ENCODE measurements at places on chromosomes 12 and 14. TPM values are rescaled to one million over a fixed set of nuclear protein-coding genes. Genes with fewer than 3 reads are reported as not detected.
A peak's percentile ranks its signal among the peaks of the same experiment; 100 is the strongest.

- DNase-seq: peak; percentile 4
Observed at GRCh38 chr12:26373606-26374495, 178.5 kb downstream of the SSPN start.

- no peak for DNase-seq
Observed at GRCh38 chr12:125159702-125160101, 94.5 kb downstream of the AACS start.

- DNase-seq: no peak
Observed at GRCh38 chr14:102630405-102630804, 38.0 kb downstream of the RCOR1 start.

- no peak for DNase-seq
Observed at GRCh38 chr12:46064548-46064947, 74.2 kb upstream of the SCAF11 start.

- DNase-seq: peak; percentile 35
Observed at GRCh38 chr12:89883630-89884389, 175.2 kb upstream of the ATP2B1 start.

- no peak for DNase-seq
Observed at GRCh38 chr14:56798447-56799342, 11.6 kb downstream of the OTX2 start.

- no peak for DNase-seq
Observed at GRCh38 chr12:11953523-11953922, 117.2 kb upstream of the BCL2L14 start.

GRCh38 chr12:76236640-76237039 is 111.6 kb downstream of the BBS10 start:
- peak; percentile 74 for DNase-seq

DNA sequence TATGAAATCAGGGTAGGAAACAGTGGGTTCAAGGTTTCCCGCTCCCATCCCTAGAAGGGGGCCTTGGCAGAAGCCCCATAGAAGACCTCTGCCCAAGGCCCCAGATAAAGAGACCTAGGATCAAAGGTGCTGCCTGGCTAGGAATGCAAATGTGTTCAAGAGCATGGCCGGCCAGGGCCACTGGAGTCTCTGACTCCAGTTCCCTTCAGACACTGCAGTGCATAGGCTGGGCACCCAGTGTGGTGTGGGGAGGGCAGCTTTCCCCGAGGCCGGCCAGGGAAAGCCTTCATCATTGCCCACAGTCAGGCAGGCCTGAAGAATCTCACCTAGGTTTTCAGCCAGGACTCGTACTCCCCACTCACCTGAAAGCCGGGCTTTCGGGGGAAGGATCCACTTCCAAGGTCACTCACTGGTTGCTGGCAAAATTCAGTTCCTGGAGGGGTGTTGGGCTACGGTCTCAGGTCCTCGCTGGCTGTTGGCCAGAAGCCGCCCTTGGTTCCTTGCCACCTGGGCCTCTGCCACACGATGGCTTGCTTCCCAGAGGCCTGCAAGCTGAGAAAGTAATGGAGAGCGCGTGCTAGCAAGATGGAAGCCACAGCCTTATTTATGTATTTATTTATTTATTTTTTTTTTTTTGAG is 9.7 kb upstream of the PEBP1 start:
- no peak for DNase-seq

DNA sequence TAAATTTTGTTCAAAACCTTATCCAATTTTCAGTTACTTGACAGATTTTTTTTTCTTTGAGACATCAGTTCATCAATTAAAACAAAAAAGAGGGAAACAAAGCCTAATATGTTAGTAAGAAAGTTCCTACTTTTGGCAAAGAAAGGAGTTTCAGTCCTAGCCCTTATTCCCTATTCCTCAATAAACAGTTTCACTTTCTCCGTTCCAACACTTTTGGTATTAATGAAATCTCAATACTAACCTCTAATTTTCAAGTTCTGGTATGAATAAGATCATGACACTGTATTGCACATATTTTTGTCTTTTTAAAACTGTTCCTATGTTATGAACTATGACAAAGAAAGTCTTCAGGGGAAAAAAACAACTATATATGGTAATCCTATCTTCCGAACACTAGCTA is 48.4 kb downstream of the RPS6KA5 start:
- no peak for DNase-seq

DNA sequence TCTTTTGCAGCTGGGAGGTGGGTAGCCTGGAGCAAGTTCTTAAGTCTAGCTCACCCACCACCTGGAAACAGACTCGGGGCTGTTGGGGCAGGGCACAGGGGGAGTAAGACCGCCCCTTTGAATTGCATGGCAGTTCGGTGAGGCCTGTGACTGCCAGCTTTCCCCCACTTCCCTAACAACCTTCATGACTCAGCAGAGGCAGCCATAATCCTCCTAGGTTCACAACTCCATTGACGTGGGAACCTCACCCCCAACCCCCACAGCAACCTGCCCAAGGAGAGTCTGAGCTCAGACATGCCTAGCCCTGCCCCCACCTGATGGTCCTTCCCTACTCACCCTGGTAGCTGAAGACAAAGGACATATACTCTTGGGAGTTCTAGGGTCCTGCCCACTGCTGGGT is 87.4 kb downstream of the NELL2 start:
- DNase-seq: no peak

GRCh38 chr12:100473716-100474150 is at the start of gene NR1H4:
NR1H4 (plus strand) TSS chr12:100473866; CDS start chr12:100493324, 19,458 bp downstream.
- peak; percentile 72 for DNase-seq

- peak; percentile 85 for DNase-seq
Observed at GRCh38 chr12:570921-571794, 92.1 kb downstream of the NINJ2 start.

- no peak for DNase-seq
Observed at GRCh38 chr12:79294590-79294989, 396.2 kb downstream of the PAWR start.

DNA sequence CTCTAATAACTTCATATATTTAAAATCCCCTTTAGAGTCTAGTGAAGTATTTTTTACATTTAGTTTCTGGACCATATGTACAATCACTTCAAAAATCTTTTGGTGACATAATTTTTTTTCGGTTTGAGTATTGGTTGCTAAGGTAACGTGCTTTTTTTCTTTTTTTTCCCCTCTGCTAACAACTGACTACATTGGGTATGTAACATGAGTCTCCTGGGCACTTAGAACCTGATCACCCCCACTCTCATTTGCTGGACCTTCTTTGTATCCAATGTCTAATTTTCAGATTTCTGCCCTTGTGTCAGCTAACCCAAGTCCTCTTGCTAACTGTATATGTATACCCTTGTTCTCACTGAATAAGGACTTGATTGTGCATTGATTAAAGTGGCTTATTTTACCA is 592.9 kb upstream of the FLRT2 start:
- DNase-seq: no peak

- no peak for DNase-seq
Observed at GRCh38 chr14:97077687-97078086, 280.5 kb downstream of the VRK1 start.

DNA sequence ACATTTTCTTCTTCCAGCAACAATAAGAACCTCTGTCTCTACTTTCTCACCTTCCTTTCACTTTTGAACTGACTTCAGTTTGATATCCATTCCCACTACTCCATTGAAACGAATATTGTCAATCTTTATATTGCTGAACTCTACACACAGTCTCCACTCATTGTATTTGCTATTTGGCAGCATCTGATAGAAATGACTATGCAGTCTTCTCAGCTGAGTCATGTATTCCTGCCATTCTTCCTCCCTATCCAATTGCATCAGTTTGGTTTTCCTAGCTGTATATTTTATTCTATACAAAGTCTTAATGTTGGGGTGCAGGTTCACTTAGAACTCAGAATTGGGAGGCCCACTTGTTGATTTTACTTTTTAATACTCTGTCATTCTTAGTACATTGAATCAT is 107.5 kb upstream of the CPNE8 start:
- DNase-seq: no peak

DNA sequence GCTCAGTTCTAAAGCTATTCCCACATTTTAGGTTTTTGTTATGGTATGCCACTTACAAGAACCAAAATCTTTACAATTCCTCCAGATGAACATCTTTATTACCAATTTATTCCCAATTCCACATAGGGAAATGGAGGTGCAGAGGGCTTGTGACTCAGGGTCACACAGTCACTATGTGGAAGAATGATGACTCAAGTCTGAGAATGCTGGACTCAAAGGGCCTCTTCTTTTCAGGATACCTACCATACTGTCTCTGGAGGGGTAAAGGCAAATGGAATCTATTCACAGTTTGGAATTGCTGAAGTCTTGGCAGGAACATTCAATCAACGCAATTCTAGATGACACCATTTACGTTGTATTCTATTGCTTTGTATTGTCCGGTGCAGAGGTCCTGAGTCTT is 48.2 kb upstream of the MANSC4 start:
- DNase-seq: peak; percentile 44

DNA sequence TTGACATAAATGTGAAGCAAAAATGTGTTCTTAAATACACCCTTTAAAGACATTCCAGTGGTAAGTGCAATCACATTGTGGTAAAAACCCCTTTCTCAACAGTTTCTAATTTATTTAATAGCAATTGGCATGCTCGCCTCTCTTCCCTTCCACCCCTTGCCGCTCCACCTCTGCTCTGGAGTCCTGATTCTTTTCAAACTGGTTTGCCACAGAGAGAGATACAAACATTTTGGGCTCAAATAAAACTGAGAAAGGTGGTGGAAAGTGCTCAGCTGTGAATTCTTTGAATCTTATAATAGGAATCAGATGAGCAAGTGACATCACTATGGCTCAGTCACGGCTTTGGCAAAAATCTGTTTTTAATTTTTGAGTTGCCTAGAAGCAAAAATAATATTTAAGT is 993.9 kb downstream of the GALC start:
- DNase-seq: no peak

DNA sequence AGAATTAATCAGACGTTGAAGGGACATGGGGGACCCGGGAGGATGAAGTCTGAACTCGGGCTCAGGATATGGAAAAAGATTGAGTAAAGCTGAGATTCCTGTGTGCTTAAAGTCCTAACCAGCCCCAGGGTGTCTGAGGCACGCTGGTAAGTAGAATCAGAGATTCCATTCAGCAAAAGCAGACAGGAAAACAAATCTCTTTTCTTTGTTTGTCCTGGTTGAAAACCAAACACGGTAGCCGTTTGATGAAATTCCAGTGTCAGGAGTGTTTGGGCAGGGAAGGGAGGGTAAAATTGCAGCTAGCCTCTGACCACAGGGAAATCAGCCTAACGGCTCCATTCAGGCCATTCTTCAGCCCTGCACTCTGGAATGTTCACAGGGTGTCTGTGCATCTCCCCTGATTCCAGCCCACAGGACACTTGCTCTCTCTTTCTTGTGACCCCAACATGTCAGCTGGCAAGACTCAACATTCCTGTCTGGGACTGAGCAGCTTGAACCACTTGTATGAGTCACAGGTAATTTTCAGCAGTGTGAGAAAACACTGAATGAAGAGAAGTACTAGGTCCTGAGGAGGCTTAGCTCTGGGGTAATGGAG is 31.0 kb downstream of the NINJ2 start:
- peak; percentile 86 for DNase-seq

GRCh38 chr14:81067156-81067555 is 111.7 kb downstream of the TSHR start:
- DNase-seq: no peak

- no peak for DNase-seq
Observed at GRCh38 chr12:32788405-32788804, 32.7 kb upstream of the YARS2 start.

DNA sequence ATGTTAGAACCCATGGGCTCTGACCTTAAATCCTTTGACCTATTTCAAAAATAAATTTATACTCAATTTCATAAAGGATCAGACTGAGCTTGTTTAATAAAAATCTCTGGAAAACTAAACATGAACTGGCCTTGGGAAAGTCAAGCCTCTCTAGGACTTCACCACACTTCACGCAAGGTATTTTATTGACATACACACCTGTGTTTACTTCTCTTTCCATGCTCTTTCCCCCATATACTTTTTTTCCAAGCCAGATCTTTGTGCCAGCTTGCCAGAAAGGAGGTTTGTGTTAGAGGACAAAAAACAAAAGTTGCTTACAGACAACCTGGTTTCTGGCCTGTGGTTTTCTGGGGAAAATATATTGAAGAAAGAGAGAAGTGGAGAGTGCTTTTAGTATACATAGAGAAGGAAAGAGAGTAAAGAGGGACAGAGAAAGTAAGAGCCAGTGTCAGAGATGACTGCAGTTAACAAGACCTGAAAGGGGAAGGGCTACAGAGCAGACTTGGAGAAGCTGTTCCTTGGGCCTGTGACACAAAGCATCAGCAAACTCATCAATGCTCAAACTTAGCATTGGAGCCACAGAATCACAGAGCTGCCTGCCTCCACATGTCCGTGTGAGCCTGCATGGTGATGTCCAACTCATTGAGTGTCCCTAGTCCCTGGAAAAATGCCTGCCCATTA is 77.3 kb upstream of the TMTC2 start:
- DNase-seq: no peak

DNA sequence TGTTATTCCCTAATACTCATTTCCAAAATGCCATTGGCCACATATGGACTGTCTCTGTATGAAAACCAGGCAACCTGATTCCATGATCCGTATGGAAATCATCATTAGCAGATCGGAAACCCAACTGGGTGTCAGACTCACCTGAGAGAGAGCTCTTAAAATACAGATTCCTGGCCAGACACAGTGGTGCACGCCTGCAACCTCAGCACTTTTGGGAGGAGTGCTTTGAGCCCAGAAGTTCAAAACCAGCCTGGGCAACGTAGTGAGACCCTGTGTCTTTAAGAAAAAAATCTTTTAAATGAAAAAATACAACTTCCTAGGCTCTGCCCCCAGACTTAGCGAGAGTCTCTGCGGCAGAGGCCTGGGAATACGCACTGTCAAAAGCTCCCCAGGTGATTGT is 37.4 kb downstream of the PLXNC1 start:
- no peak for DNase-seq

GRCh38 chr12:28369483-28369882 is 179.2 kb downstream of the CCDC91 start:
- no peak for DNase-seq

DNA sequence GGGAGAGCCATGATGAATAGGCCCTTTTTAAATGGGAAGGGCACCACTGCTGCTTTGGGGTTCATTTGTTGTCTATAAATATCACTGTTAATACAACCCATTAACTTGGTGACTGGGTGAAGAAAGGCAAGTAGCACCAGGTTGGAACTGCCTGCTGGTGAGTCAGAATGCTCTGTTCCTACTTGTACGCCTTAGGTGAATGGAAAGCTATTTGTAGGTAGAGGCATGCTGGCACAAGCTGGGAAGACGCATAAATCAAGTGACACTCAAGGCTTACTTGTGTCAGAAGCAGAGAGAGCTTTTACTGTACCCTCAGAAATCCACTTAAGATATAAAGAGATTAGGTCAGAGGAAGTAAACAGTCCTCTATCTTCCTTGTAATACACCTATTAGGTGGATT is 142.5 kb downstream of the TMX1 start:
- no peak for DNase-seq

Gene DEPDC4
- 4.2 TPM for total RNA-seq

Gene TOMM20L
- not detected for total RNA-seq

Gene PPP1R1A
- not detected for total RNA-seq

Gene HOXC10
- 4.0 TPM for total RNA-seq

Gene KRT78
- 0.36 TPM for total RNA-seq

Gene DAO
- not detected for total RNA-seq

Gene MSI1
- total RNA-seq: not detected

Gene TAS2R30
- 0.98 TPM for total RNA-seq

Gene FITM1
- total RNA-seq: not detected

Gene KCNMB4
- under 0.01 TPM for total RNA-seq

Gene KRT2
- total RNA-seq: not detected

Gene MMP17
- total RNA-seq: 50.9 TPM

Gene KLRG1
- total RNA-seq: 1.4 TPM

Gene NEUROD4
- total RNA-seq: not detected

Gene MDGA2
- total RNA-seq: 0.12 TPM
